CD4-positive, alpha-beta T cell treated with Interferon alpha-2 for 1 hour (primary cell): ENCODE measurements at places on chromosomes 12 and 14.

DNA sequence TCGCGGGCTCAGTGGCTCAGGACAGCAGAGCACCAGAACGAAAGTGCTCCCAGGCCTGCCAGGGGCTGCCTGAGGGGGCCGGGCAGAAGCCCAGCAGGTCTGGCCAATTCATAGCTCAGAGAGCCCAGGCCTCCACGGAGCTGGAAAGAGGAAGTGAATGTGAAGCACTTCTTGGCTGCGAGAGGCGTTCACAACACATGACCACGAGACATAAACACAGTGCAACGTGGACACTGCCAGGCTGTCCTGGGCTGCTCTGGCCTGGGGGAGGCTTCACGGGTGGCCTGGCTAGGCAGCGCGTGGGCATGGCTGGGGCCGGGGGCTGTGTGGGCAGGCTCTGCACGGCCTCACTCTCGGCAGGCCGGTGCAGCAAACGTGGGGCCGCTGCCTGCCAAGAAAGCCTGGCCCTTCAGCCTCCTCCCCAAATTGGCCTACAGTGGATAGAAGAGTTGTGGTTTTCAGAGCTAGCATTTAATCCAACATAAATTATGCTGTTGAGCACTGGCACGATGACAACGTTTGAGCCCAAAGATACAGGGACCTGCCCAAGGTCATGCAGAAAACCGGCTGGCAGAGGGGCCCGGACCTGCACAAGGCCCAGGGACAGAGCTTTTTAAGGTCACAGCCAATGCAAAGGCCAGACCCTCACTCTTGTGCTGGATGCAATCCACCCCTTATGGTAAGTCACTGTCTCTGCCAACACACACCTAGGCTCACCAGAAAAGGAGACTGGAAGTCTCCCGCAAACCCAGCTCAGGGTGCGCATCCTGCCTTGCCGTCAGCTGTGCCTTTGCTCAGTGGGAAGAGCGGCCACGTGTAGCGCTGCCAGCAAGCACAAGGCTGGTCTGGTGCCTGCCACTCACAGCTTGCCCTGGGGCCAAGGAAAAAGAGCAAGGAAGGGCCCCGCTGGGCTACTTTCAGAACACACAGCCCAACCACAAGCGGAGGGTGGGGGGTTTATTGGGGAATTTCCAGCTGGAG is 8.6 kb downstream of the SLC25A29 start:
- peak; percentile 54 for DNase-seq

- DNase-seq: no peak
These were observed 44.3 kb downstream of the PLEKHG3 start for GRCh38 chr14:64748521-64748920.

DNA sequence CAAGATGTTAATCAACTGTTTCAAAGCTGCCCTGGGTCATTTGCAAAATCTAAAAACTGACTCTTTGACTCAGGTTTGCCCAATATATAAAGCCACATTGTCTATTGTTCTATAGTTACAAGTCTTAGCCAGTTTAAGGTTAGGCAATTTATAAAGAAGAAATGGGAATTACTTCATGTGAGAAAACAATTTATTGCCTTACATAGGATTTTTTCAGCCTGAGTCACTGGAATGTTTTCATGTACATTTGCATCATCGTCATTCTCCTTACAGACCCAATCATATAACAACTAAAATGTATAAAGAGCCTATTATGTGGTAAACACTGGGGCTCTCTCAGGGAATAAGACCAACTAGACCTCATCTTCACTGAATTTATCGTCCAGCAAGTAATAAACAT is 100.3 kb upstream of the PLEKHG7 start:
- no peak for DNase-seq

GRCh38 chr12:178829-179109 is 35.2 kb downstream of the SLC6A12 start:
- no peak for DNase-seq

DNA sequence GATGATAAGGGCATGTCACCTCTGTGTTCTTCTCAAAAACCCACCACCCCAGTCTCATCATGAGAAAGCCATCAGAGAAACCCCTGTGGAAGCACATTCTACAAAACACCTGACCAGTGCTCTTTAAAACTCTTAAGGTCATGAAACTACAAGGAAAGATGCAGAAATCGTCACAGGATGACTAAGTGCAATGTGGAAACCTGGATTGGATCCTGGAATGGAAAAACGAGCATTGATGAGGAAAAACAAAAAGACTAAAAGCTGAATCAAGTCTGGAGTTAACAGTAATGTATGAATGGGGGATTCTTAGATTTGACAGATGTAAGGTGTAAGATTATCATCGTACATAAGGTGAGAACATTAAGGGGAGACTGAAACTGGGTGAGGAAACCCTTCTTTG is 211.0 kb downstream of the TBX5 start:
- no peak for DNase-seq

- no peak for DNase-seq
These were observed 24.0 kb upstream of the GSG1 start for GRCh38 chr12:13127444-13127843.

- DNase-seq: no peak
These were observed 3.0 kb downstream of the LUM start for GRCh38 chr12:91108196-91108755.
